ENCODE measurements at places on chromosomes 16 and 17. TPM values are rescaled to one million over a fixed set of nuclear protein-coding genes. Genes with fewer than 3 reads are reported as not detected.

DNA sequence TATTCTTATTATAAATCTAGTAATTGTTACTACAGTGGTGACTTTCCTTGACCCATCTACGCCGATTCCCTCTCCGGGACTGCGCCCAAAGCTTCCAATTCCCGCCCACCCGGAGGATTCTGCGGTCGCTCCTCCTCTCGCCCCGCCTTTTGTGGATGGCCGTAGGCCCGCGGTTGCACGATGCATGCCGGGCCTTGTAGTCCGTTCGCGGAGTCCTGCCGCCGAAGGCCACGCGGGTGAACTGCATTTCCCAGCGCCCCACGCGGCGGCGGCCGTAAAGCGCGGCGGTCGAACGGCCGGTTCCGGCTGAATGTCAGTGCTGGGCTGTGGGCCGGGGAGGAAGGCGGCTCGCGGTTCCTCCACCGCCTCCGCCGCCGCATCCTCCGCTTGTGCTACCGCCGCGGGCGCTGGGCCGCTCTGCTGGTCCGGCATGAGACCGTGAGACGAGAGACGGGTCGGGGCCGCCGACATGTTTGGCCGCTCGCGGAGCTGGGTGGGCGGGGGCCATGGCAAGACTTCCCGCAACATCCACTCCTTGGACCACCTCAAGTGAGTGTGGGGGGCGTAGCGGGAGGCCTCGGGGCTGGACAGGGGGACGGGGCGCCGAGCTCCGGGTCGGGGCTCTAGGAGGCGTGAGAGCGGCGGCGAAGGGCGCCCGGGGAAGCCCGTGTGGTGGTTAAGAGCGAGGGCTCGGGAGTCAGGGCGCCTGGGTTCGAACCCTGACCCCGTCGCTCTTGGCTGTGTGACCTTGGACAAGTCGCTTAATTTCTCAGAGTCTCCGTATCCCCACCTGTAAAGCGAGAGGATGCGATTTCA is at the start of gene CLEC16A:
CLEC16A (plus strand) TSS at position 316 of the 816 bp plus-strand sequence; CDS start at position 470, 154 bp downstream.
- DNase-seq: peak; percentile 99

DNA sequence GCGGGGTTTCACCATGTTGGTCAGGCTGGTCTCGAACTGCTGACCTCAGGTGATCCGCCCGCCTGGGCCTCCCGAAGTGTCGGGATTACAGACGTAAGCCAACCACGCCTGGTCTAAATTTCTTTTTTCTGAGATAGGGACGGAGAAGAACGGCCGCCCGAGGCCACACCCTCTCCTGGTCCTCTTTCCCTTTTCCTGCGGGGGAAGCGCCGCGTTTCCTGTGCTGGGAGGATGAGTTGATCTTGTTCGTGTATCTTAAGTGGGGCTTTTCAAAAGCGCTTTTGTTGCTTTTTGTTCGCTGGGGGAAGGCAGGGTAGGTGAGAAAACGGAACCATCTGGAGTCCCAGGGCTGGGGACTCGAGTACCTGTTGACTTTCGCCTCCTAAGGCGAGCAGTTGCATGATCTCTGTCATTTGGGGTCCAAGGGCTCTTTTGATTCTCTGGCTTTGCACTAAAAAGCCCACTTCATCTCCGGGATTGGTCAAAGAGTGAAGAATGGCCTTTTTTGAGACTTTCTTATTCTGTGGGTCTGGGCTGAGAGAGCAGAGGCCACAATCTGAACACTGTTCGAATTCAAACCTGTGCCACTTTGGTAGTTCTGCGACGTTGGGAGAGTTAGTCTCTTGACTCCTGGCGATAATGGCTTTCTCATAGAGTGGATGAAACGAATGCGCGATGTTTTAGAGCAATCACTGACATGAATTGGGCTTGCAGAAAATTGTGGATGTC is 1.3 kb downstream of the FUS start:
- no peak for DNase-seq

- DNase-seq: peak; percentile 80
Measured at GRCh38 chr16:27245276-27246172, 23.0 kb downstream of the NSMCE1 start.

The CXCL16 gene
- 51.3 TPM for total RNA-seq

DNA sequence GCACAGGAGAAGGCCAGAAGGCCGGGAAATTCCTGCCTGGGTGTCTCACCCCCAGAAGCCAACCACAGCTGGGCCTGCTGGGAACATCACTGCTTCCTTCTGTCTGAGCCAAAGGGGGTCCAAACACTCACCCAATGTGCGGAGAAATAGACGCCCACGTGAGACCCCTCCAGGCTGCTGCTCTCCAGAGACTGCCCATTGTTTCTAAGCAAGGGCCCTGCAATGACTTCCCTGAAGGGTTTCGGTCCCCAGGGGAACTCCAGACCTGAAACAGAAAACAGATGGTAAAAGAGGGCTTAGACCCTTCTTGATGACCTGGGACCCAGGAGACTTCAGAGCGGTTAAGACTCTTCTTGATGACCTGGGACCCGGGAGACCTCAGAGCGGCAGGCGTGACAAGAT is 41.3 kb downstream of the MRM3 start:
- no peak for DNase-seq

- no peak for DNase-seq
Measured at GRCh38 chr16:46886764-46887523, 2.8 kb downstream of the GPT2 start.

DNA sequence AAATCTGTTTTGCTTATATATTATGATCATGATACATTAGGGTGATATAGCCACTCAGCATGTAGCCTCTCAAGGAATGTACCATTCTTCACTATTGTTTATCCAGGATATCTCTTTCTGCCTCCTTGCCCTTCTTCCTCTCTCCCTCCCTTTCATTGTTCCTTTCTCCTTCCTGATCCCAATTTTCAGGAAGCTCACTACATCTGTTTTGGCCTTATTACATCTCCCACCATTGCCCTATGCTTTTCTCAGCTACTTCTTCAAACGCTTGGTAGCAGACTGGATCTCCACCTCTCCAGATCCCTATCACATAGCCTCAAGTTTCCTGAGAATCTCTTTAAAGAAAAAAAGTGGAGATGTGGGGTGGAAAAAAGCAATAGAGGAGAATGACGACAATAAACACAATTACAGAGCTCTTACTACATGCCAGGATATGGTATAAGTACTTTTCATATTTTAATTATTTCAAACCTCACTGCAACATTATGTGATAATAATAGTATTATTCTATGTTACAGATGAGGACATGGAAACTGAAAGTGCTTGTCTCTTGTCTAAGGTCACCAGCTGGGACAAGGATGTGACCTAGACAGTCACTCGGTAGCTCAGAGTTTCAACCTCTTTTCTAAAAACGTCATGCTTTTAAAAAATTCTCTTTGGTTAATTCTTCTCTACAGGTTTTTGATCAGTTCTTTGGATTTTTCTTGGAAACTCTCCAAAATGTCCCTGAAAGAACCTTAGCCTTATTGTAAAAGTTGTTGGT is 959.1 kb downstream of the CDH11 start:
- DNase-seq: no peak

The PYDC1 gene
- not detected for total RNA-seq

The PCGF2 gene
- 40.7 TPM for total RNA-seq

The ARHGAP23 gene
- 63.4 TPM for total RNA-seq

The ASPA gene
- total RNA-seq: 10.1 TPM

- no peak for DNase-seq
Measured at GRCh38 chr17:78608122-78608803, 31.1 kb upstream of the DNAH17 start.

The AGRP gene
- total RNA-seq: not detected

The SLC4A1 gene
- 0.35 TPM for total RNA-seq

DNA sequence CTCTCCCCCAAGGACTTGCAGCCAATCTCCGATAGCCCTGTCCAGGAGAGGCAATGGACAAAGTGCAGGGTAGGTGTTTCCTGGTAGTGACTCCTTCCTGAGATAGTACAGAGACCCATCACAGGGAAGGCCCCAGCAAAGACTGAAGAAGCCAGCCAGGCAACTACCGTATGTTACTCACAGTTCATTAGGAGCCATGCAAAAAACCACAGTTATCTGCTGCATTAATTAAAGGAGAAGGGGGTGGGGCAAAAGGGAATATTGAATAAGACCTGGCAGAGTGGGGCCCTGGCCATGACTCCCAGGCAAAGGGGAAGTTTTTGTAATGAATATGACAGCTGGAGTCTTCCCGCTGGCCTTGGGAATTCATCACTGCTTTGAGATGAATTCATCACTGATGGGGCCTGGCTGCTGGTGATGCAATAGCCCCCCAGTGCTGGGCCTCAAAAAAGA is 2.5 kb upstream of the SLC13A2 start:
- DNase-seq: peak; percentile 67

The SPNS1 gene
- total RNA-seq: 31.4 TPM

The RAB37 gene
- 1.3 TPM for total RNA-seq

GRCh38 chr16:73418051-73418450 is 370.1 kb upstream of the ZFHX3 start:
- DNase-seq: no peak

The NHERF1 gene
- total RNA-seq: 13.9 TPM

DNA sequence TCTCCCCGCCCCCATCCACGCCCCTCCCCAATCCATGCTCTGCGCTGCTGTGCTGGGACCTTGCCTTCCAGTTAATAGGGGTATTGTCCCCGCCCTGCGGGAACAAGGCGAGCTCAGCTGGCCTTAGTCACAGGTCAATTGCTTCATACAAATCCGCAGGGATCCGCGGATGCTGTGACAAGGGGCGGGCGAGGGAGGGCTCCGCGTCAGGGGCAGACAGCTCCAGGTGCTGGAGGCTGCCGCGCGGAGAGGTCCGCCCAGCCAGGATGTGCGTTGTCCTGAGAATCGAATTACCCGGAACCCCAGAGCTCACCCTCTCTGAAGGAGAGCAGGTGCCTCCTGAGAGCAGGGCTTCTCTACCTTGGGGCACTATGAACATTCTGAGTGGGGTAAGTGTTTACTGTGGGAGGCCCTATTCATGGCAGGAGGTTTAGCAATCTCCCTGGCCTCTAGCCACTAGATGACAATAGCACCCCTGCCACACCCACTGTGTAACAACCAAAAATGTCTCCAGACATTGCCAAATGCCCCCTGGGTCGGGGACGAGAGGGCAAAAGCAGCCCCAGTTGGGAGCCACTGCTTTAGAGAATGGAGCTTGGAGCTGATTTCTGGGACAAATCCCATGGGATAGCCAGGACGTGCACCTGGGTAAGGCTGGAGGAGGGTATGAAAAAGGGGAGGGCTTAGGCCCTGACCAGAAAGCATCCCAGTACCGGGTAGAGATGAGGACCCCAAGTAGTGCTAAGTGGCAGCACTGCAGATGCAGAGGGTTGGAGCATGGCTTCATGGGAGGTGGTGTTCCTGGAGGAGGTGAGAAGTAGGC is 138.2 kb downstream of the CYLD start:
- DNase-seq: no peak

- DNase-seq: no peak
Measured at GRCh38 chr16:23408823-23409298, 44.1 kb downstream of the COG7 start.

DNA sequence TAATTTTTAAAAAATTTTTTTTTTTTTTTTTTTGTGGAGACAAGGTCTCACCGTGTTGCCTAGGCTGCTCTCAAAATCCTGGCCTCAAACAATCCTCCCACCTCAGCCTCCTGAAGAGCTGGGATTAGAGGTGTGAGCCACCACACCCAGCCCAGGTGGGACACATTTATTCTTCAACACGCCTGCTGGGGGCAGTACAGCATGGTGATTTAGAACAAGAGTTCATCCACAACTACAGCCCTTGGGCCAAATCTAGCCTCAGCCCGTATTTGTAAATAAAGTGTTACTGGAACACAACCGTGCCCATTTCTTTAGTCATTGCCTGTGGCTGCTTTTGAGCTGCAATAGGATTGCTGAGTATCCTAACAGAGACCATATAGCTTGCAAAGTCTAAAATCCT is 92.8 kb downstream of the KATNIP start:
- no peak for DNase-seq

The CDH3 gene
- 0.51 TPM for total RNA-seq

DNA sequence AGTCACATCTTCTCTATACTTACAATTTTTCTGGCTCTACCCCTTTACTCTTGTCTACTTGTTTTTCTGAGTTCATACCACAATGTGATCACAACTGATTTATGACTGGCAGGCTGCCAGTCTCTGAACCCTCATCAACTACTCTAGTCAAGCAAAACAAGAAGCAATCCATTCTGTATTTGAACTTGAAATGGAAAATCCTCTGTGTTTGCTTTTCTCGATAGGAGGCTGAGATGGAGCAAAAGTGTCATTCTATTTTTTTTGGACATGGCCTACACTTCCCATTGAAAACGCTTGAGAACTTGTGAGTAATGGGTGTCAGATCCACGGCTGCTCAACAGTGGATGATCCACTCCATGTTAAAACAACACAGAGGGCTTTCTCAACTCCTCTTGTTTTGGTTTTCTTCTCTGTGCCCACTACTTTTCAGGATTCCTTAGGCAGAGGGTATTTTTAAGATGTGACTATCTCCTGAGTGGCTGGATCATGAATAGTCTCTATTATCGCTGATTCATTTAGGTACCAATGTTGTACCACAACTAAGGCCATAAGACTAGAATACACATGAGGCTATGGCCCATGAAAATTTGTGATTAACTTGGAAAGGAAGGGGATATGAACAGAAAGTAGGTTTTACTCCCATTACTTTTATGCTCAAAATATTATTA is 11.7 kb downstream of the TMEM100 start:
- DNase-seq: no peak

- peak; percentile 91 for DNase-seq
Measured at GRCh38 chr16:15041271-15042004, 14.4 kb downstream of the NTAN1 start.

GRCh38 chr17:40615841-40616476 is 31.7 kb downstream of the SMARCE1 start:
- no peak for DNase-seq

DNA sequence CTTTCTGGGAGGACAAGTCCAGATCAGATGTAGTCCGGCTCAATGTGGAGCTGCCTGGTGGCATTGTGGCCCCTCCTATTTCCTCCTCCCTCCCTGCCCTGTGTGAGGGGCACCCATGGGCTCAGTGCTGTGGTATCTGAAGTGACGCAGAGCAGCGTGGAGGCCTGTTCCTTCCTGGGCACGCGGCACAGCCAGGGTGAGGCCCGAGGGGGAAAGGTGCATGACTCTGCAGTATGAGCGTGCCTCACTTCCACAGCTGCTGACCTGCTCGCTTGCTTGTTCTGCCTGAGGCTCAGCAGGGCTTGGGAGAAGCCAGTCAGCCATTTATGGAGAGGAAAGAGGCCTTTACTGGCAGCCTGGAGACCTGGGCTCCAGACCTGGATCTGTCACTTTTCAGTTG is 11.7 kb downstream of the TMEM238L start:
- DNase-seq: no peak

GRCh38 chr16:12551946-12552345 is 251.7 kb downstream of the CPPED1 start:
- DNase-seq: no peak

DNA sequence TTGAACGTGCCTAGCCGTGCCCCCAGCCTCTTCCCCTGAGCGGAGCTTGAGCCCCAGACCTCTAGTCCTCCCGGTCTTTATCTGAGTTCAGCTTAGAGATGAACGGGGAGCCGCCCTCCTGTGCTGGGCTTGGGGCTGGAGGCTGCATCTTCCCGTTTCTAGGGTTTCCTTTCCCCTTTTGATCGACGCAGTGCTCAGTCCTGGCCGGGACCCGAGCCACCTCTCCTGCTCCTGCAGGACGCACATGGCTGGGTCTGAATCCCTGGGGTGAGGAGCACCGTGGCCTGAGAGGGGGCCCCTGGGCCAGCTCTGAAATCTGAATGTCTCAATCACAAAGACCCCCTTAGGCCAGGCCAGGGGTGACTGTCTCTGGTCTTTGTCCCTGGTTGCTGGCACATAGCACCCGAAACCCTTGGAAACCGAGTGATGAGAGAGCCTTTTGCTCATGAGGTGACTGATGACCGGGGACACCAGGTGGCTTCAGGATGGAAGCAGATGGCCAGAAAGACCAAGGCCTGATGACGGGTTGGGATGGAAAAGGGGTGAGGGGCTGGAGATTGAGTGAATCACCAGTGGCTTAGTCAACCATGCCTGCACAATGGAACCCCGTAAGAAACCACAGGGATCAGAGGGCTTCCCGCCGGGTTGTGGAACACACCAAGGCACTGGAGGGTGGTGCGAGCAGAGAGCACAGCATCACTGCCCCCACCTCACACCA is 724 bp downstream of the GAA start:
- peak; percentile 89 for DNase-seq
